ENCODE measurements at places on chromosomes 11 and 22. TPM values are rescaled to one million over a fixed set of nuclear protein-coding genes. Genes with fewer than 3 reads are reported as not detected.

- no peak for DNase-seq
Measured at GRCh38 chr11:69051381-69052342, 2.9 kb downstream of the TPCN2 start.

- DNase-seq, result no peak
Measured at GRCh38 chr11:74839446-74839845, 90.8 kb downstream of the RNF169 start.

GRCh38 chr11:11477695-11478420, 124.8 kb upstream of the CSNK2A3 start:
- DNase-seq, result no peak

DNA sequence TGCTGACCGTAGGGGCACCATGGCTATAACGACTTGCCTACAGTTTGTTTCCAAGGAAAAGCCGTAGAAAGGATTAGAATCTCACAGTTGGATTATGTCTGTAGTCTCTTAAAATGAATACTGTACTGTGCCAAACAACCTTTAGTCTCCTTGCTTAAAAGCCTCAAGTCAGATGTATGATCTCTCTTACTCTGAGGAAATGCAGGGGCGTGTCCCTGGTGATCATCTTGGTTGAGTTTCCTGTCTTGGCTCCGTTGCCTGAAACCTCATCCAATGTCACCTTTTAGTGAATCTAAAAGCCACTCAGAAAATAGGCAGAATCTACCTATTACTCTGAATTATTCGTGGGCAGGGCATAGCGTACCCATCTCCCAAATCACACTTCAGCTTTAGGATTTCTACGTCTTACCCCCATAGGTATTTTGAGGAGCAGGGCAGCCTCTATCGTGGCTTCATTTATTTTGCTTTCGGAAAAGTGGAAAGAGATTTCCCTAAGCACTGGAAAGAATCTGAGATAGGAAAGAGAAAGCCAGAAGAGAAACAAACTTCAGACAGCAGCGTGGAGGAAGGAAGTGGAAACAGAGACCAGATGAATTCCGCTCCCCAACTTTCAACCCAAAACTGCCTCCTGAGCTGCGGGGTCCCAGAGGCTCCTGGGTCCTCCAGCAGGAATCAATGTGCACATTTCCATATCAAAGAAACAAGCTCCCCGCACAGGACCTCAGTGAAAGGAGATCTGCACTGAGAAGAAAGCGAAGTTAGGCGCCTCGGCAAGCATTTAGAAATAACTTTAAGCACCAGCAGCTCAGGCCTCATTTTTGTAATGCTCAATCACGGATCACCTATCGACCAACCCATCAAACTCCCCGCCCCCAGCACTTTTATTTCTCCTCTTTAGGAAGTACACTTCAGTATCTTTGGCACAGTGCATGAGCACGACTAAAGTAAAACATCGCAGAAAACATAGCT, 245.8 kb downstream of the ETS1 start:
- DNase-seq, result peak; percentile 49

DNA sequence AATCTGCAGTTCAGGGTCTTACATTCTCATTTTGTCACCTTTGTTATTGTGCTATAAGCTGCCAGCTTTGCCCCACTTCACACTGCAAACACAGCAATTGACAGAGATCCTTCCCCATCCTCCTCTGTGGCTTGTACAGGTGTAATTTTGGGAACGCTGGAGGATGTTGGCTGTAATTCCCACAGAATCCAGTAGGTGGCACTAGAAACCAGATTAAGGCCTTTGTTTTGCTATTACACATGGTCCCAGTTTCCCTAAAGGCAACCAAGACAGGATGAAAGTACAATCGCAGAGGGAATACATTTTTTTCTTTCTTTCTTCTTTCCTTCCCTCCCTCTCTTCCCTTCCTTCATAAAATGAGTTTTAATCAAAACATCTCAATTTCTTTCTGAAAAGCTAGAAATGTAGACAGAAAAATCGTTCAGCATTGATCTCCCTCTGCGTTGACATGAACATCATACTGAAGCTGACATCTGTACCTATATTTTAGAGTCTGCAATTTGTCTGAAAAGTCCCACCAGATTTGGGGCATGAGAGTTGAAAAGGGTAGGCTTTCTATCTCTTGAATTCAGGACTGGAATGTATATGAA, 21.3 kb upstream of the NELL1 start:
- peak; percentile 48 for DNase-seq

DNA sequence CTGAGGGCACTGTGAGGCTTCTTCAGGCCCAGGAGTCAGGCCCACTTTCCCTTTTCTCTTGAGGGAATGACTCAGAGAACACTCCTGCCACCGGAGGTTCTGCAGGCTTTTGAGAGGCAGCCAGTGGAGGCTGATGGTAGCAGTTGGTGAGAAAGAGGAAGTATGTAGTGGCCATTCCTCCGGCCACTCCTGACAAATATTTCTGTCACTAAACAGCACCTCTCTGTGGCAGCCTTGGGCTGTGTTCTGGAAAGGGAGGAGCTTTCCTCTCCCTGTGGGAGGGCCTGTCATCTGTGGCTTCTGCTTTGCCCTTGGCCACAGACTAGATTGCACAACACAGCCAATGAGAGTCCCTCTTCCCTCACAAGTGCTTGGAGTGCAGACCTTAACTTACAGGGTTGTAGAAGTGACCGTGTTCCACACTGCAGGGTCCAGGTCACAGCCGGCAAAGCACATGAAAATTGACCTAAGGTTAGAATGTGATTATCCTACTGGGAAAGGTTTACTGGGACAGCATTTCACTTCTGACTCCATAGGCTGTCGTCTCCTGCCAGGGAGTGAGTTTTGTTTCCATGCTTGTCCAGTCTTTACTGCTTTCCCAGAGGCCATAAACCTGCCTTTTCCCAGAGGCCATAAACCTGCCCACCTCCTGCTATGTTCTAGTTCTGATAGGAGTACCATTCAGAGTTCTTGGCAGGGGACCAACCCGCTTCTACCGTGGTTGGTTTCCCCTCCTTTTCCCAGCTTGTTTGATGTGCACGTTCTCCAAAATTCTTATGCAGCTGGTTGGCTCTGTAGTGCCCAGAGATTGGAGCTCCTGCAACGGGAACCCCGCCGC, 33.3 kb downstream of the MARK2 start:
- DNase-seq, result peak; percentile 37

DNA sequence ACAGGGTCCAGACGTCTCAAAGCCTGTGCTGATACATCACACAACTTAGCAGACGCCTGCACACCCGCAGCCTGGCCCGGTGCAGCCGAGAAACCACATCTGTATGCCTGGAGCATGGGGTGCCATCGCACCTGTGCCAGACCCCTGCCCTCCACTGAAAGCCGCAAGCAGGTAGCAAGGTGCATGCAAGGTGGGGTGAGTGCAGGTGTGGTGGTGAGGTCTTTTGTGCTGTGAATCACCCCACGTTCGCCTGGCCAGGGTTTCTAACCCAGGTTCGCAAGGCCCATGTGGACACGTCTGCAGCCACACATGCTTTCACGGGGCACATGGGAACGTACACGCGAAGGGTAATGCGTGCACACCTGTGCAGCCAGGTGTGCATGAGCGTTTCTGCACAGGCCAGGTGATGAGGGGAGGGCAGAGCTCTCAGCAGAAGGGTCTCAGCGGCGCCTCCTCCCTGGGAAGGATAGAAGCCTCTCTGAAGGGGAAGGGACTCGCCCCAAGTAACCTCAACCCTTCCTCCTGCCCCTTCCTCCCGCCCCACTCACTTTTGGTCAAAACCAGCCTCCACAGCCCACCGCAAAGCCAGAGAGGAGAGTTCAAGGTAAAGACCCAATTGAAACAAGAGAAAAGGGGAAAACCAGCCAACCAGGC, 19.5 kb downstream of the CBX7 start:
- no peak for DNase-seq

- no peak for DNase-seq
Measured at GRCh38 chr22:39663751-39664150, 93.2 kb downstream of the CACNA1I start.

DNA sequence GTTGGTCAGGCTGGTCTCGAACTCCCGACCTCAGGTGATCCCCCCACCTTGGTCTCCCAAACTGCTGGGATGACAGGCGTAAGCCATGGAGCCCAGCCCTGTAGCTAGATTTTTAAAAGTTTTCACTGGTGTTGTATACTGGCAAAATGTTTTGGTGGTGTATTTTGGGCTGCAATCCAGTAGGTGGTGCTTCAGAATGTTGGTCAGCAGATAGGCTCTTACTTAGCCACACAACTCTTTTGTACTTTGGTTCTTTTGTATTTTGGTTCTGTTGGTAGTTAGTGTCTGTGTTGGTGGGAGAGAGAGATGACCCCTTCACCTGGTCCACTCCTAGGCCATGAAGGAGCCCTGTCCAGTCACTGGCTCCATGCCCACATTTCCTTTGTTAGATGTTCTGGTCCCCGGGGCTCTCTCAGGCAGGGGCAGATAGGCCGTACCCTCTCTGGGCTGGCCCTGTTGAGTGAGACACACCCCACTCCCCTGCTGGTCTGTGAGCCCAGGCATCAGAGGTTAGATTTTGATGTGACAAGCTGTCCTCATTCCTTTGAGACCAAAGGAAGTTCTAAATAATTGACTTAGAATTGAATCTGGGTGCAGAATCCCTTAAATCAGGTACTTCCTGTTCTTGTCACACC, 123.8 kb downstream of the DDX10 start:
- DNase-seq, result no peak

DNA sequence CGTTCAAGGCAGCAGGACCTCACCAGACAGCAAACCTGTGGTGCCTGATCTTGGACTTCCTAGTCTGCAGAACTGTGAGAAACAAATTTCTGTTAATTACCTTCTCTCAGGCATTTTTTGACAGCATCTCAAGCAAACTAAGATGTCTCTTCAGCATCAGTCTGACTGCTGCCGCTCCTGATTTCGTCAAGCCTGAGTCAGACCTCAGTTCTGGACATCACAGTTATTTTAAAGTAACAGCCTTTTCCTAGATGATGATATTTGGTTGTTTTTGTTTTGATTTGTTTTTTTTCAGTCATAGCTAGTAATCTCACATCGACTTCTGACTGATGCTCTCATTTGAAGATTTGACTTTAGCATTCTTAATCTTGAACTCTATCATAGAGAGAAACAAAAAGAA, 71.9 kb downstream of the BLID start:
- DNase-seq, result no peak

The NPTXR gene
- total RNA-seq, result 4.6 TPM

The LYVE1 gene
- not detected for total RNA-seq

The SCGB1D2 gene
- total RNA-seq, result not detected

The OR2AT4 gene
- not detected for total RNA-seq

The RAG2 gene
- not detected for total RNA-seq

The ZNF74 gene
- total RNA-seq, result 2.3 TPM
